Kidney tubule cell (primary cell): ENCODE measurements at places on chromosomes 11 and 22.

DNA sequence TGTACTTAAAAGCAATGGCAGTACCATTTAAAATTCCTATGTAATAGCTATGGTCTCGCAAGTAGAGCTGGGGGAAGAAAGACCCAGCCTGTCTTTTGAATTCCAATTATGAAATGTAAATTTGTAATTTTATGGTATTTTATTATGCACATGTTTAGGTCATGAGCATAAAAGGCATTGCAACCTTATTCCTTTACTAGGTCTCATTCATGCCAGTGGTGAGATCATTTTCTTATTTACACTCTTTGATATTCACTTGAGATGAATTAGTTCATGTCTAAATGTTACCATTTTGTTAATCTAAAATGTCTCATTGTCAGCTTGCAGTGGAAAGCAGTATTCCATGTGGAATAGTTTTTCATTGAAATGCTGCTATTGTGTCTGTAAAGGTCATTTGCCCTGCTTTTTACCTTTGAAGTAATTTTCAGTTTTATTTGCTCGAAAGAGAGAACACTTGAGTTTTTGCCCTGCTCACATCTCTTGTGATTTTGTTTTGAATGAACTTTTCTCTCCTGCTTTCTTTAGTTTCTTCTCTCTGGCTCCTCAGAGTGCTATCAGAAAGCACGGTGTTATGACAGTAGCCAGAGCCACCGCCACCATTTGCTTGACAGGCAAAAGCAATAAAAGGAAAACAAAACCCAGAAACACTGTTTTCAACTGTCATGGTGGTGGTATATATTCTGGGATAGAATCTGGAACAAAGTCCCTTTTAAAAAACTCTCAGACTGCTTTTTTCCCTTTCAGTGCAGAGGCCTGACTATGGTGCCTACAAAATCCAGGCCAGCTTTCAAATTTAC, 37.2 kb upstream of the RAG2 start:
- DNase-seq, result no peak

DNA sequence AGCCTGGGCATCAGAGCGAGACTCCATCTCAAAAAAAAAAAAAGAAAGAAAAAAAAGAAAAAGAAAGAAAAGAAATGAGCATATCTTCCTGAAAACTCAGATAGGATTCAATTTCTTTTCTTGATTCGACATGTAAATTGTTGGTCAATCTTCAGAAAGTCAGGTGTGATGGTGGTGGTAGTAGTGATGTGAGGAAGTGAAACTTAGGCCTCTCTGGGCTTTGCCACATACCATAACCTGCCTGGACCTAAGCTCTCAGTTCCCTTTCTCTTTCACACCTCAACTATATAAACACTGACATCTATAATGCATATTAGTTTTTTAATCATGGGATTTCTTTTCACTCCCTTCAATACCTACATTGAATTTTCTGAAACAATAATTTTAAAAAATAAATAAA, 98.0 kb upstream of the TBCEL start:
- DNase-seq, result no peak

DNA sequence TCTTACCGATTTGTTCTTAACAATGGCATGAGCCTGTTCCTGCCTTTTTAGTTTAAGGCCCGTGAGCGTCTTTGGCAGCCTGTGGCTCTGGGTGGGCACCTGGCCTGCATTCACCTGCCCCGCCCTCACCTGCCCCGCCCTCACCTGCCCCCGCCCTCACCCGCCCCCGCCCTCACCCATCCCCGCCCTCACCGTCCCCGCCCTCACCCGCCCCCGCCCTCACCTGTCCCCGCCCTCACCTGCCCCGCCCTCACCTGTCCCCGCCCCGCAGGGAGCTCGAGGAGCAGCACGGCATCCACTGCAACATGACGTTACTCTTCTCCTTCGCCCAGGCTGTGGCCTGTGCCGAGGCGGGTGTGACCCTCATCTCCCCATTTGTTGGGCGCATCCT, 14.2 kb downstream of the GATD1 start:
- DNase-seq, result no peak

DNA sequence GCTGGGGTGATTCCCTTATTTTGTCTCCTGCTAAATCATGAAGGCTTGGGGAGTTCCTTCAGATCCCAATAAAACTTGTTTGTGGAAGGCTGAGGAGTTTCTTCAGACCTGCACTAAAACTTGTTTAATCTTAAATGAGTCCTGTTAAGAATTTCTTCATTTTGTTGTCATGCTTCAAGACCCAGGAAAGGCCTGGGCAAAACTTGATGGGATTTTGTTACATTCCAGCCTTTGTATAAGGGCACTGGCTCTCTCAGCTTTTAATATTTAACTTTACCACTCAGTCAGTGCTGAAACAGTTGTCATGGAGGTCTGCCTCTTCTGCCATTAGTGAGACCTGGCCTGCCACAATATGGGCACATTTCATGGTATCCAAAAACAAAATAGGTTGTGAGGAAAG, 699.0 kb downstream of the ETS1 start:
- peak; percentile 41 for DNase-seq
